ENCODE measurements at places on chromosomes 7 and 10.

DNA sequence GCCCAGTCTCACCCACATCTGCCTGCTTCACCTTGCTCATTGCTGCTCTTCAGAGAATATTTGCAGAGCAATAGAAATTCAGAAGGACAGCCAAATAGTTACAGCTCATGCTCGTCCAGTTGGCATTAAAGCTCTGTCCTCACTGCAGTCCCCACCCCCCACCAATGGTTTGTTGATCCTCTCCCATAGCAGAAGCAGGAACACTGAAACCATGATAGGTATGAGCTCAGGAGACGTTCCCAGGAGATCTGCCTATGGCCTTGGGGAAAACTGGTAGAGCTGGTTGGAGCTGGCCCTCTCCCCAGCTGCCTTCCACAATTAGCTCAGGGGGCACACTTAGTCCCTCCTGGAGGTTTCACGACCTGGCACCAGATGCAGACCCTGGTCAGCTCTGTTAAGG, 68.6 kb upstream of the KMT2C start:
- no peak for DNase-seq

DNA sequence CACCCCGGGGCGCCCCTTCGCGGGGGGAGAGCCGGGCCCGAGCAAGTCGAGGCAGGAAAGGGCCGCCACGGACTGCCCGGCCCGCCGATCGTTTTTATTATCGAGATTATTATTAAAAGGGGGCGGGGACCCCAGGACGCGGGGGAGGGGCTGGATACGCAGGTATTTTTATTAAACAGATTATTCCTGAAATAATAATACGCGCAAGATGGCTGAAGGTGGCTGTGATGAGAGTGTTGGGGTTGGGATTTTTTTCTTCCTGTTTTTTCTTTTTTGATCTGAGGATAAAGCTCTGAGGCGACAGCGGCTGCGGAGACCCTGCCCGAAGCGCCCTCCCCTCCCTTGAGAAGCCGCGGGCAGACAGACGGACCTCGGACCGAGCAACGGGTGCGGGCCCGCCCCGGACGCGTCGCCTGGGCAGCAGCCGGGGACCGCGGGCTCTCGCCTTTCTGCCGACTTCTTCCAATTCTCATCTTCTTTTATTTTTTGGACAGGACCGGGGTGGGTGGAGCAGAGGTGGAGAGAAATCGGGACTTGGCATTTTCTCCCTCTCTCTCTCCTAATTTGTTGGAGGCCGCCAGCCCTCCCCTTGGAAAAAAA, 1.4 kb upstream of the TRIM8 start:
- peak; percentile 52 for DNase-seq

DNA sequence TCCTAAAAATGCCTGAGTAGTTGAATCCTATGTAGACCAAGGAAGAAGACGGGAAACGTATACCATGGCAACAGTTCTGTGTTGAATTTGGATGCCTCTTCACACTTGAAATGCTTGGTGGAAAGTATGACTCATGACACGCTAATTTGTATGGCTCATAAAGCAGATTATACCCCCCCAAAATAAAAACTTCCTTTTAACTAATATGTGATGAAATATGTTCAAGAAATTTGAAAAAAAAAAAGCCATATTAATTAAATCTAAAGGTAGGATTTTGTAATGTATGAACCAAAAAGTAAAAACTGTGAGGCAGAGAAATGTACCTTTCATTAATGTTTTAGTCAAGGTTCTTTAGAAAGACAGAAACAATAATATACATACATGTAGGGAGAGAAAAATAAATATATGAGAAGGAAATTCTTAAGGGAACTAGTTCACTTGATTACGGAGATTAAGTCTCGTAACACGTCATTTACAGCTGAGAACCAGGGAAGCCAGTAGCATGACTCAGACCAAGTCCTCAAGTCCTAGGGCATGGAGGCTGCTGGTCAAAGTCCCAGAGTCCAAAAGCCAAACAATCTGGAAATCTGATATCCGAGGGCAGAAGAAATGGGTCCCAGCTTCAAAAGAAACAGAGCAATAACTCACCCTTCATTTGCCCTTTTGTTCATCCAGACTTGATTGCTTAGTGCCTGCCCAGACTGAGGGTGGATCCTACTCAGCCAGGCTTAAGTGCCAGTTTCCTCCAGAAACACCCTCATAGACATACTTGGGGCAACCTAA, 485.1 kb downstream of the SEMA3D start:
- DNase-seq = no peak

GRCh38 chr7:1889556-1890181, 219.6 kb downstream of the ELFN1 start:
- DNase-seq = no peak

GRCh38 chr7:155796381-155797261, 15.6 kb downstream of the SHH start:
- peak; percentile 62 for DNase-seq

- no peak for DNase-seq
Measured at GRCh38 chr7:38276096-38276877, 2.9 kb upstream of the TARP start.

DNA sequence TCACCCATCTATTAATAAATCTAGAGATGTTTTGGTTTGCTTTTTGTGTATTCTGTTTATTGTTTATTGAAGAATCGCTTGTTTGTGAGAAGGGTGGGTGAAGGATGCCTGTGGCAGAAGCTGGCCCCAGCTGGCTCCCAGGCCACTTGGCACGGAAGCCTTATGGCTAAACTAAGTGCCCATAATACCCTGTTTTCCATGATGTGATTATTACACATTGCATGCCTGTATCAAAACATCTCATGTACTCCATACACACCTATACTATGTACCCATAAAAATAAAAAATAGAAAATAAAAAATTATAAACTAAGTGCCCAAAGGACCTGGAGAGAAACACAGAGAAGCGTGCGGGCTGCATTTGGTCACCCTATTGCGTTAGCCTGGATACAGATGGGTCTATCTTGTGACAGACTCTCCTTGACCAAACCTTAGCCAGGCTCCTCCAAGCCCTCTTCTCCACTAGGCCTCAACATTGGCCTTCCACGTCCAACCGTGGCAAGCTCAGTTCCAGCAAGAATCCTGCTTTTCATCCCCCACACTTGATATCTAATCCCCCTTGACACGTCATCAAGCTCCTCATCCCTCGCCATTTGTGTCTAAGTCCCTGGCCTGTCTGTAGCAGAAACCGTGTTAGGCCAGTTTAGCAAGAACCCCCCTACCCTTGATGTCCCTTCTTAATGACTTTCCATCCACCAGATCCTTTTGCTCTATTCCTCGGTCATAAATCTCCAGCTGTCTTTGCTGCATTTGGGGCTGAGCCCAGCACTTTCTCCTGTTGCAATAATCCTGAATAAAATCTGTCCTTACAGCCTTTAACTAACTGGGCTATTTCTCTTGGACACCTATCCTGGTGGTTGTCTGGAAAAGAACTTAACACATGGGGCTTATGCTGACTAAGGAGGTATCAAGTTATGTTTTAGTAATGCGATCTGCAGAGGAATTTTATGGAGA, 245.2 kb downstream of the TNS3 start:
- no peak for DNase-seq

GRCh38 chr10:92946491-92946890, 98.2 kb downstream of the EXOC6 start:
- no peak for DNase-seq

DNA sequence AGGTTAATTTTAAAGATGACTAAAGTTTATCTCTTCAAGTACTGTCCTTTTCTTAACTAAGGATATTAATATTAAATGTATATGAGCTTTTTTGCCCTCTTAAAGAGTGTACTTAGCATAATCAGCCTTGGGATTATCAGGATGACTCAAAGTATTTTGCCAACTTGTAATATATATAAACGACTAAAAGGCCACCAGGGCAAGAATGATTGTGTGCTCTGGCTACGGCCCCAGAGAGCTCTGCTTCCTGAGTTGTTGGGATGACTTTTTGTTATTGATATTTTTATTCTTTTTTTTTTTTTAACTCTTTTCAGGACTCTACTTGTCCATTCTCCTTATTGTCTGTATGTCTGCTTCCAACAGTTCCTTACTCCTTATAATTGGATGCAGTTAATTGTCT, 14.8 kb upstream of the CHRM2 start:
- DNase-seq = no peak

DNA sequence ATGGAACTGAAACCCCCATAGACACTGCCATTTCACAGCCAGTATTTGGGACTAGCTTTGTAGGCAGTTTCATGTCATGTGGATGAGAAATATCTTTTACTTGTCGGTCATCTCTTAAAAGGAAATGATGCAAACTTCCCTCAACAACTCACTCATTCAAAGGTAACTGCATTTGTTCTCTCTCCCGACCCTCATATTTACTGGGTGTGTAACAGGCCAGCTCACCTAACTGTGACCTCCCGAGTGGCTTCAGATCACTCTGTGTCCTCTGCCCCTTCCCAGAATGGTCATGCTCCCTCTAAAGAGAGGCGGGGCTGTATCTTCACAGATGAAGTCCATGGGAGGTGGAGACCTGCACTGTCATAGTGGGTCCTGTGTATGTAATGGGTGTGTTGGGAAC, 14.7 kb downstream of the LRRC18 start:
- DNase-seq = no peak

DNA sequence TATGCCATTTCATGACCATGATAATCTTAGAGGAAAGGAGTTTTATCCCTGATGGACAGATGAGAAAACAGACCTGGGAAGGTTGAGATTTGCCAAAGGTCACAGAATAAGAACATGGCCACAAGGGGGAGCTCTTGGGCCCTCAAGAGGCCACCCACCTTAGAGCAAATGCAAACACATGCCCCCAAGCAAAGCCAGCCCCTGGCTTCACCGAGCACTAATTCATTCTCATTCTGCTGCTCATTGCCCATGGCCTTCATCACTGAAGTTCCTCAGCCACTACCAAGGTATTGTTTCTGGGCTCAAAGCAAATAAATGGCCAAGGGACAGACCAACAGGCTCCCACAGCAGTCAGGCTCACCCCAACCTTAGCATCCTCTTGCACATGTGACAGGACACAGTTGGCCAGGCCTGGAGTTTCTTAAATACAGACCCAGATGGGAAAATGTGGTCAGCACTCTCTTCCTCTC, 44.2 kb downstream of the PDLIM1 start:
- DNase-seq = peak; percentile 90

GRCh38 chr7:44393238-44394111, 68.1 kb upstream of the CAMK2B start:
- DNase-seq = no peak

- DNase-seq = no peak
Measured at GRCh38 chr10:7301006-7301778, 109.6 kb downstream of the SFMBT2 start.

DNA sequence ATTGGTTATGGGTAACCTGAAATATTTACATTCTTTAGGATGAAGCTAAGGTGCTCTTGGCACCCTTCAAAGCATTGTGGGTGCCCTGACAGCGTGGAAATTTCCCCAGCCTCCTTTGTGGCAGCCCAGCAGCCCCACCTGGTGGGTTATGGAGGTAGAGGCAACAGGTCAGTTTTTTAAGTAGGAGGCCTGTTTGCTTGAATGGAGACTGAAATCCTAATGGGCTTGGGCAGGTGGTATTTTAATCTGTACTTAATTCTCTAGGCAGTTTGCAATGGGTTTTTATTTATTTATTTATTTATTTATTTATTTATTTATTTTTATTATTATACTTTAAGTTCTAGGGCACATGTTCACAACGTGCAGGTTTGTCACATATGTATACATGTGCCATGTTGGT, 139.4 kb downstream of the EPC1 start:
- DNase-seq = peak; percentile 67

- no peak for DNase-seq
Measured at GRCh38 chr10:103905441-103905840, 12.5 kb downstream of the STN1 start.

- peak; percentile 48 for DNase-seq
Measured at GRCh38 chr10:44020322-44021111, 364.4 kb downstream of the CXCL12 start.

DNA sequence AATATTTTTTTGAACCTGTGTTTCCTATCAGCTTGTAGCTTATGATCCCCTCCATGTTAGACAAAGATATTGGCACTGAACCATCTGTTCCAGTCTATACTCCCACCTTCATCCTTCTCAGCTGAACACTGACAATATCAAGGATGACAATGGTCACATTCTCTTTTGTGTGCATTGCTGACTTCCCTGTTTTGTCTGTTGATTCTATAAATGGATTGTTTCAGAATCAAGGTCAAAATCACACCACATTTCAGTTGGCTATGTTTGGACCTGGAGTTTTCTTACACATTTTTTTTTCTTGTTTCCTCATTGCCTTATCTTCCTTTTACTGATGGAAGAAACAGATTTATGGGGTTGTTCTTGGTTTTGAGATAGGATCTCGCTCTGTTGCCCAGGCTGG, 11.3 kb upstream of the SMURF1 start:
- DNase-seq = no peak

DNA sequence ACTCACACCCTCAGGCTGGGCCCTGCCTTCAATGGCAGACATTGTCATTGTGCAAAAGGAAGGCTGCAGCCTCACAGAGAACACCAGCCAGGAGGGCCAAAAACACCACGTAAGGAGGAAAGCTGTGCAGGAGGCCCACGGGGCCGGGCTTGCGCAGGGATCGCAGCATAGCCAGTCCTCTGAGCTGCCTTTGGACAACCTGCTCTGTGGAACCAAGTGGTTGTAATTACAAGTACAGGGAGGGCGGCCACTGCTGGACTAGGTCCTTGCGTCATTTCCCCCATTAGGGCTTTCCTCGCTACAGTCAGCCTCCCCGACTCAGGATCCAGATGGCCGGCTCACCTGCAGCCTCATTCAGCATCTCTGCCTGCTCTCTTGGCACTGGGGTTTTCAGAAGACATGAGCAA, 66.9 kb downstream of the FAM53B start:
- DNase-seq = no peak

DNA sequence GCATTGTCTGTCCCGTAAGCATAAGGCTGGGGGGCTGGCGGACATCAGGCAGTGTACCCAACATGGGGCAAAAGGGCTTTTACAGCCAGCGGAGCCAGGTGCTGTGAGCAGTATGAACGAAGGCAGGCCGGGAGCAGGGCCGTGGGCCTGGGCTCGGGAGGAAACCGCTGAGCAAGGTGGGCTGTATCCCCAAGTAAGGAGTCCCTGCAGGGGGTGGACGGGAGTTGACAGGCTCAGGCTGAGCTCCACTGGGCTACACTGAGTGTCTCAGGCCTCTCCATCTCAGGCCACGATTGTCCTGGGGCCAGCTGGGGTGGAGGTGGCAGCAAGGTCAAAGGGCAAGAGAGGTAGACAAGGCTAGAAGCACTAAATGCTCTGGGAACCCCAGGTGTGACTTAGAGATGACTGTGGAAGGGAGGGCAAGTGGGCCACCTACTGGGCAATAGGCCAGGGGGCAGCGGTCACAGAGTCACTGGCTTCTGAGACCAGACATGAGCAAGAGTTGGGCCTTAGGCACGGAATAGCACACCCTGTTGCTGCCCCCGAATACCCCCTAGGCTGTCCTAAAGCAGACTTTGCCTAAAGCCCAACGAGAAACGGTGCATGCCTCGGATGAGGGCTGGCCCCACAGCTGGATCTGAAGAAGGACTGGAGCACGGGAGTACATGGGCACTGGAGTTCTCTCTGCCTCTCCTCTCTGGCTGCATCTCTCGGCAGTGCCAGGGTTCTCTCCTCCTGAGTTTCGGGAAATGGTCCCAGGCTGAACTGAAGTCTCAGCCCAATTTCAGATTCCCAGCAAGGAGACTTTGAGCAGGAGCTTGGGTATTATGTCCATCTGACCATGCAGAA, 10.8 kb upstream of the RAMP3 start:
- DNase-seq = no peak

- no peak for DNase-seq
Measured at GRCh38 chr10:100311298-100311697, 18.7 kb downstream of the PKD2L1 start.

Data from GM12865 (cell line).